Pons (tissue), 1 donor: ENCODE measurements at places on chromosomes 11 and 22.

GRCh38 chr11:6404342-6405051 lies 14.2 kb downstream of the SMPD1 start:
- no peak for DNase-seq

GRCh38 chr11:126896025-126896424 lies 104.5 kb downstream of the KIRREL3 start:
- DNase-seq: no peak

DNA sequence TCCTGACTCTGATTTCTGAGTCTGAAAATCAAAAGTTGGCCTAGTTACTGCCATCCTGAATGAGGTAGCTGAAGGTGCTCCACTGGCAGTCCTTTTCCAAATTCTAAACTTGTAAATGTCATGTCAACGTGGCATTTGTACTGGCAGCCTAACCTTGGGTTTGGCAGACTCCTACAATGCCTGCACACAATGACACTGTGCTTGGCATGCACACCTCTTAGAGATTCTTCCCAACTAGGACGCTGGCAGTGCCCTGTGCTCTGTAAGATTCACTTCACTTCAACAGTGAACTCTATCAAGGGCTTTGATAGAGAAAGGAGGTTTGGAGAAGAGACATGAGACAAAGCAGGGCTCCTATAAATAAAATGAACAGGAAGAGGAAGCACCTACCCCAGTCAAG lies 21.9 kb upstream of the PPP2R1B start:
- peak; percentile 22 for DNase-seq

DNA sequence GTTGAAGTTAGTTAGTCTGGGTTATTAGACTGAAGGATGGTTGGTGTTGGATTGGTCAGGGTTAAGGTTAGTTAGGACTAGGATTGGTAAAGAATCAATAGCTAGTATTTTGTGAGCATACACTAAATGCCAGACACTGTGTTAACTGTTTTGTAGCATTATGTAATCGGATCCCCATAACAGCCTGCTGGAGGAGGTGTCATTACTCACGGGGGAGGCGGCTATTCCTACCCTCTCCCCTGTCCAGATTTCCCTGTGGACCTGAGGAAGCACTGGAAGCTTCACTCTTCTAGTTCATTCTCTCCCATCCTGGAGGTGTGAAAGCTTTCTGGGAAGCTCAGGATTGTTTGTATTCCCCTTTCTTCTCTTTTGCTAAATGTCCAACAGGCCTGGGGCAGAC lies 40.5 kb upstream of the KCNJ11 start:
- no peak for DNase-seq

DNA sequence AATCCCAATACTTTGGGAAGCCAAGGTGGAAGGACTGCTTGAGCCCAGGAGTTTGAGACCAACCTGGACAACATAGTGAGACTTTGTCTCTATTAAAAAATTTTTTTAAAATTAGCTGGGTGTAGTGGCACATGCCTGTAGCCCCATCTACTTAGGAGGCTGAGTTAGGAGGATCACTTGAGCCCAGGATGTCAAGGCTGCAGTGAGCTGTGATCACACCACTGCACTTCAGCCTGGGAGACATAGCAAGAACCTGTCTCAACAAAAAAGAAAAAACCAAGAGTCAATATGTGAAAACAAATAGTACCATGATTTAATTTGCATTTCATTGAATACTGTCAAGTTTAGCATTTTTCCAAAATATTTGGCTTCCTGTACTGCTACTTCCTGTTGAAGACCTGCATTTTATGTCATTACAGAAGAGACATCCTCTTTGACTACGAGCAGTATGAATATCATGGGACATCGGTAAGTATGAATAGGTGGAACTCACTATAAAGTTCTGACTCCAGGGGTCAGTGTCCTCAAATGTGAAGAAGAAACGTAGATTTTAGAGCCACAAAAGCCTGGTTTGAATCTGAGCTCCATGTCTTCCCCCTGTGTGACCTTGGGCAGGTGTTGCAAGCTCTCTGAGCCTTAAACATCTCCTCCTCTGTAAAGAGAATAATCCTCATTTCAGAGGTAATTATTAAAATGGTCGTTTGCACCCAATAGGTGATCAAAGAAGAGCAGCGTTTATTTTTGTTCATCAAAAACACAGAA lies 16.0 kb downstream of the CDC45 start:
- no peak for DNase-seq

DNA sequence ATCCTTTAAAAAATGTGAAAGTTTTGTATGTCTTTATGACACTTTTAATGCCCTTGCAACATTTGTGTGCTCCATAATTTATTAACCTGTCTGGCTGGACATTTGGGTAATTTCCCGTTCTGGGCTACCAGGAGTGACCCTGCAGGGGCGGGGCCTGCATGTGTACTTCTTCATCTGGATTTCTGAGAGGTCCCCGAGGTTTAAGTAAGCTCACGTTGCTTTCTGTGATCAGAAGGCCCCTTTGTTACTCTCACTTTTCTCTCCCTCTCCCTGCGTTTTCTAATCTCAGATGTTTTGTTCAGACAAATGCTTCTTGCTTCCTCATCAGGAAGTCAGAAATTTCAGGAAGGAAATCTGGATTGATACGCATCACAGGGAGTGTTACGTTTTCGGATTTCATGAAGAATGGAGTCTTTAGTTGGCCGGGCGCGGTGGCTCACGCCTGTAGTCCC lies 78.9 kb upstream of the CRYBB3 start:
- no peak for DNase-seq

- DNase-seq: no peak
These were observed 11.7 kb downstream of the CXCR5 start for GRCh38 chr11:118895093-118896039.

DNA sequence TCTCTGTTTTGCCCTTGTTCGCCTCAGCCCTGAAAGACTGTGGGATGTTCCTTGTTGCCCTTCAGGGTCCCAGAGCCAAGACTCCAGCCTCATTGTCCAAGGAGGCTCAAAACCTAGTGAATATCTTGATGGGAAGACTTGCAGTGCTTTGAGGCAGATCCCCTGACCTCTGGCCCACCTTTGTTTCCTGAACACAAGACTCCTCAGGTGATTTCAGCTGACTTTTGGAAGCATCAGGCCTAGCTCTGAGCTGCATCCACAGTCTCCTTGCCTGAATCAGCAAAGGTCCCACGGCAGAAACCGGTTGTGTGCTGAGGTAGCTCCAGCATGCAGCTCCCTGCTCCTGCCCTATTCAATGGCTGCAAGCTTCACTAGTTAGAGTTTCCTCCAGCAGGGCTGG lies 159.3 kb upstream of the B3GAT1 start:
- DNase-seq: no peak

DNA sequence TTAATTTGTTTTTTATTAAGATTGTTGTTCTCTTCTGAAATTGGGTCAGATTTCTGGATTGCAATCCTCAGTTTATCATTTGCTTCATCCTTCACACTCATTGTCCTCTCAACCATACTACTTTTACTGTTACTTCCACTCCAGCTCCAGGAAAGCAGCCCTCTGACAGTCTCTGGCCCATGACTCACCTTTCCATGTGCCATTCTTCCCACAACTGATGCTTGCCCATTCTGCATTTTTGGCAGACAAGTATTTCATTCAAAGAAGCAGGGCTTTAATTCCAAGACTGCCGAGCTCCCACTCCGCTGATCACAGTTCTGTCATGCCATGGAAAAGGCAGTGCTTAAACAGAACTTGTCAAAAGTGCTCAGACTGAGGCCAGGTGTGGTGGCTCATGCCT lies 139.2 kb downstream of the WNT11 start:
- no peak for DNase-seq

- DNase-seq: no peak
These were observed 737.6 kb downstream of the DLG2 start for GRCh38 chr11:84889556-84889955.

DNA sequence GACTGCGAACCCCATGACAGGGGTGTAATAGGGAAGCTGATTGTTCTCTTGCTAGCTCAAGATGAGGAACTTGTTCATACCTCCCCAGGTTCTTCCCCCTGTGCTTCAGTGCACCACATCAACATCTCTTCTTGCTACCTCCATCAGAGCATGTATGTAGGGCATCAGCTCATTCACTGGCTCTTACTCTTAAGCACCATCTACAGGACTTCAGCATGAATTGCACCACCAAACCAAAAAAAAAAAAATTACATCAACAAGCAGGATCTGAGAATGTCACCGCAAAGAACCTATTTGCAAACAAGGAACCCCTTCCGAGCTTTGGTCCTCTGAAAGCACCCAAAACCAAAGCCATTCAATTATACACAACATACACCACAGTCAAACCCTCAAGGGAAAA lies 2226.5 kb upstream of the RAG2 start:
- no peak for DNase-seq

DNA sequence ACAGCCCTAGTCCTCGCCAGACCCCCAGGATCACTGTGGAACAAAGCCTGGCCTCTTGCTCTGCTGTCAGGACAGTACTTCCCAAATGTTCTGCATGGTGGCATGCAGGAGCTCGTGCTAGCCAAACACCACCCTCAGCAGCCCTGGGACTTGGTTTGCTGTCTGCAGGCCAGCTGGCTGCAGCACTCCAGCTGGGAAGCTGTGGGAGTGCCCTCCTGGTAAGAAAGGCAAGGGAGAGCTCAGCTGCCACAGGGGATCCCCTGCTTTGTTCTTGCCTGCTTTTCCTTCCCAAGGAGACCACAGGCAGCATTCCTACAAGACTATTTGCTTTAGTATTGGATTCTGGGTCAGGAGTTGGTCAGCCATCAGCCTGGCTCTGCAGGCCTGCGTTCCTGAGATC lies 27.9 kb downstream of the TCIRG1 start:
- DNase-seq: peak; percentile 40

DNA sequence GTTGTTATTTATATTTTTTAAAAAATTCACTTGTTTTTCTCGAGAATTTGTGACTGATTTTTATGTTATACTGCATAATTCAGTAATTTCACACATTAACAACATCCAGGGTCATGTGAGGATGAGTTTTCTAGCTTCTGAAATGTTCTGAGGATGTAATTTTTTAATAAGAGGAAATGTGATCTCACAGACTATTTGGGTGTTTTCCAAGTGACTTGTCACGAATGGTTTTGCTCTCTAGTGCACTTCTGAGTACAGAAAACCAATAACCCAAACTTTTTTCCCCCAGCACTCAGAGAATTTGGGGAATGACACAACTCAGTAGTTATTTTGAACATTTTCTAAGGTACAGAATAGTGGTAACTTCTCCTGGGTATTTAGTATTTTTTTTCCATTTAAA lies 821.1 kb upstream of the ARHGAP42 start:
- DNase-seq: no peak

- DNase-seq: no peak
These were observed 10.1 kb downstream of the ACO2 start for GRCh38 chr22:41478891-41479521.

DNA sequence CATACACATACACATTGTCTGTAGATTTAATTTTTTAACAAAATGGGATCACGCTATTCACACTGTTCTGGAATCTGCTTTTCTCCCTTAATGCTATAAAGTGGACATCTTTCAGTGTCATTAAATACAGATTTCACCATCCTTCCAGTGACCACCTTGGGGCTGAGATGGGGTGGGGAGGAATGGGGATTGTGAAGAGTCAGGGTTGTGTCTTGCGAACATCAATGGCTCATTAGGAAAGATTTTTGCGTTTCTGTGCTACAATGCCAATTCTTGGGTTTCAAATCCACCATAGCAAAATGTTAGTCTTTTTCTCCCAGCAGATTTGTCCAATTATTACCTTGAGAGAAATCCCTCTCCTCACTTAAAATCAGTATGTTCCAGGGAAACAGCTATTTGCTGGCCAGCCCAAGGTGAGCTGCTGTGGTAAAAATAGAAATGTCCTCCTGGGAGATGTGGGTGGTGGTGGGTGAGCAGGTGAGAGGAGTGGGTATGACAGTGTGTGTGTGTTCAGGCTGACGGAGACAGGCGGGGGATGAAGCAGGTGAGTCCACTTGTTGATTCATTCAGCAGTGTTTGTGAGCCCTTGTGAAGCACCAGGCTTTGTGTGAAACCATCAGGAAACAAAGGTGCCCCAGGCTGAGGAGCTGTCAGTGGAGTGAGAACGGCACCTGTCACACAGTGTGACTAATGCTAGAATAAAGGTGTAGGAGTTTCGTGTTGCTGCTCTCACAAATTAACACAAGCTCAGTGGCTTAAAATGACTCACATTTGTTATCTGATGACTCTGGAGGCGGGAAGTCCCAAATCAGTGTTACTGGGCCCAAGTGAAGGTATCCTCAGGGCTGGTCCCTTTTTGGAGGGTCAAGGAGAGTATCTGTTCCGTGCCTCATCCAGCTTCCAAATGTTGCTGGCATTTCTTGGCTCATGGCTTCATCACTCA lies 1.7 kb upstream of the CBX6 start:
- no peak for DNase-seq
